ENCODE measurements at places on chromosomes 5 and 9.

- no peak for DNase-seq
These were observed 352.7 kb downstream of the EBF1 start for GRCh38 chr5:158746979-158747378.

- no peak for DNase-seq
These were observed 894 bp downstream of the FST start for GRCh38 chr5:53481159-53481886.

- DNase-seq = no peak
These were observed 23.2 kb downstream of the PRDM6 start for GRCh38 chr5:123112196-123112595.

DNA sequence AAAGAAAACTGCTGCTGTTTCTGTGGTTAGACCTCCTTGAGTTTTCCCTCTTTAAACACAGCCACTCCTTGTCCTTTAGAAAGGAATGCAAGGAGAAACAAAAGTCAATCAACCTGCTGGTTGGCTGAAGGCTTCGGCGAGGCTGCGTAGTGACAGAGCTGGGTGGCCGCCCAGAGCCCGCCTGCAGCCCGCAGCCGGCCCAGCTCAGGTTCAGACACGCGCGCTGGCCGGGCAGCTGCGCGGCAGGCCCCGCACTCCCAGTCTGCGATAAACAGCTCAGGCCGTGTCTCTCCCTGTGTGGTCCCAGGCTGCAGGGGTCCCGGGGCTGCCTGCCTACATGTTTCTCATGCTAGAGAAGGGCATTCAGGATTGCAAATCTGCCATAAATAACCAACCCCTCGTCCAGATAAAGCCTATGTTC lies 115.4 kb downstream of the HSD17B3 start:
- no peak for DNase-seq

- no peak for DNase-seq
These were observed 2.4 kb upstream of the STOM start for GRCh38 chr9:121372239-121373010.

Data from activated CD4-positive, CD25-positive, alpha-beta regulatory T cell treated with anti-CD3 and anti-CD28 coated beads, Interleukin-2, amount 50 U/mL, for 72 hours (primary cell).